CD4-positive, alpha-beta T cell treated with Interleukin-2 at 100 ng/mL for 4 hours (primary cell): ENCODE measurements at places on chromosomes 4 and X.
A peak's percentile ranks its signal among the peaks of the same experiment; 100 is the strongest.

GRCh38 chr4:122623637-122624166 lies 2.8 kb upstream of the IL21 start:
- DNase-seq: no peak

GRCh38 chrX:151715752-151716151 lies at the start of gene FATE1:
Gene FATE1, plus strand, starts transcription at chrX:151716035. Its CDS starts 85 bp downstream, at chrX:151716120.
- no peak for DNase-seq

DNA sequence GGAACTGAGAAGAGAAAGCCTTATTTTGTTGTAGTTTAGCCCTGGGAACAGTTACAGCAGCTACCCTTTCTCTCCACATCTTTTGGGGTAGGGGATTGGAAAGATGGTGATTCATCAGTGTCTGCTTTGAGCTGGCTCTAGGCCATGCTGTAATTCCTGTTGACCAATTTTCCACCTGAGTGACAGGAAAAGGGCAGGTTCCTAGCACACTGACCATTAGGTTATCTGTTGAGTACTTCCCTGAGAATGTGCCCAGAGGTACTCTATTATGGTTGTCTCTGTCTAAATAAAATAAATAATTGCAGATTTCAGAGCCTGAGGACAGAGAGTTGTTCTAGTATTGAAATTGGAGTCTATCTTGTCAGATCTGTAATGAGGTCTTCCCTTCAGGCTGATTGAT lies 109.0 kb downstream of the ENOX2 start:
- no peak for DNase-seq

DNA sequence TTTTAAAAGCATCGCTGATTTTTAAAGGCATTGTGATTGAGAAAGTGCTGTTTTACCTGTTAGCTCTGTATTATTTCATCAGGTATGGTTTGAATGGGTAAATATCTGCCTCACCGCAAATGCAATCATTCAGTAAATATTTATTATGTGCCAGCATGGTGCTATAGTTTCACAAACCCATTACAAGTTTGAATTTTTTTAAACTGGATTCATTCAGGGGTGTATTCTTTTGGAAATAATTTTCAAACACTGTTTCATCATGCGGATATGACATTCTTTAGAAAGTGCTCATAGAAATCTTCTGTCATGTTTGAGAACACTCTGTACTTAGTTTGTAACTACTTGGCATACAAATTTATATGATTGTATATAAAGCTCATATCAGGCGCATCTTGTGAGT lies 37.2 kb downstream of the LIMCH1 start:
- DNase-seq: no peak

DNA sequence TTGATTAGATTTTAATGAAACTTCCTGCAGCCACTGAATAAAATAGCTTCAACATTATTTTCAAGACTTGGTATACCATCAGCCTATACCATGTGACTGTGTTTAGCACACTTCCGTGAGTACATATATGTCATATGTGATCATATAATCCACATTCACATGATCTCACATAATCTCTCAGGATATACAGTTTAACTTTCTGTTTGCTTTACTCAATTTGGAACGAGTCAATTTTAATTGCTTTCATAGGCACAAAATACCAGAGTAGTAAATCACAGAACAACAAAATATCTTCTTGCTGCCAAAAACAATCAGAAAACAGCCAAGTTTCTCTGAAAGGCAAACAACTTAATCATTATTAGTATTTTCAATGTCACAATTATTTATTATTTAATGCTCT lies 731.1 kb upstream of the DIAPH2 start:
- DNase-seq: no peak

DNA sequence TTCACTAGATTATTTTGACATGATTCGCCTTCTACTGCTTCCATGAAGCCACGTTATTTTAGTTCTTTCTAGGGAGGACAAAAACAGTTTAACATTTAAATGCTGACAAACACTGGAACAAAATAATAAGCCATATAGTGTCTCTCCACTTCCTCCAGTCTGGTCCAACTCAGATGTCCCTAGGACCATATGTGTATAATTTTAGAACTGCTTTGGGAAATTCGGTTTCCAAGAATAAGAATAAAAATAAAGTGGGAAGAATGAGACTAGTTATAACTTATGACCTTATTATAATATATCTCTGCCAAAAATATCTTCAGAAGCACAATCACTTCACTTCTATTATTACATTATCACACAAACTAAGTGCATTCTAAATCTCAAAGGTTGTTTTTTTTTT lies 164.4 kb upstream of the POF1B start:
- no peak for DNase-seq

GRCh38 chrX:133415276-133416105 lies at the start of gene GPC4:
Gene GPC4, minus strand, starts transcription at chrX:133415489. Its CDS starts 524 bp downstream, at chrX:133414965.
- DNase-seq: no peak

- DNase-seq: no peak
Observed at GRCh38 chr4:128803783-128804182, 5.7 kb upstream of the JADE1 start.

GRCh38 chr4:167021545-167022155 lies 212.6 kb downstream of the SPOCK3 start:
- peak; percentile 50 for DNase-seq

GRCh38 chr4:7854216-7854615 lies 85.4 kb downstream of the AFAP1 start:
- DNase-seq: no peak

DNA sequence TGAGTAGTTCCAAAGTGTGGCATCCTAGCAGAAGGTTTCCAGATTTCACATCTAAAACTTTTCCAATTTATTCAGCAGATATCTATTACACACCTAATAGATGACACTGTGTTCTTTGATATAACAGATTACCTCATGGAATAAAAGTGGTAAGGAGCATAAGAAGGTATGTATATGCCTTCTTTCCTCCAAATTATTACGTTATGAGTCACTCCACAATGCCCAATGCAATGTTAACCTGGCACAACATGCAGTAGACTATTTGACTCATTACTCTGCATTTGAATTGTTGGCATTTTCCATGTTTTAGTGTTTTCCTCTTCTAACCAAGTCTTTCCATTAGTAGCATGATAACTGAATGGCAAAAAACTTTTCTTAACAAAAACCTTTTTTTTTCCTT lies 383.6 kb downstream of the ADGRL3 start:
- DNase-seq: no peak

GRCh38 chr4:110268352-110268751 lies 69.9 kb upstream of the ELOVL6 start:
- DNase-seq: no peak

DNA sequence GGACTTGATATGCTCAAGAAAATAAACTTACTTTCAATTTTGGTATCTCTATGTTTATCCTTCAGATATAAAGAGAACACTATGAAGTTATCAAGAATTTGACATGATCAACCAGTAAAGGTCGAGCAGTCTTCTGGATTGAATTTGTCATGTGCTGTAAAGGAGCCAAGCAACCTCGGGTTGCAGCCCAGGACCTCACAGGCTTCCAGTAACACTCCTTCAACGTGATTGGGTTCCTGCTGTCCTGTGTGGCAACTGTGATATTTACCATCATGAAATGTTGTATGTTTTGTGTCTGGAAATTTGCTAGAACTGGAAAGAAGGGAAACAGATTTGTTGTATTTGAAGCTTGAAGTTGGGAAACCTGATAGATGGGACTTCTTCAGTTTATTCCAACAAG lies 52.0 kb upstream of the UGT2B7 start:
- no peak for DNase-seq

DNA sequence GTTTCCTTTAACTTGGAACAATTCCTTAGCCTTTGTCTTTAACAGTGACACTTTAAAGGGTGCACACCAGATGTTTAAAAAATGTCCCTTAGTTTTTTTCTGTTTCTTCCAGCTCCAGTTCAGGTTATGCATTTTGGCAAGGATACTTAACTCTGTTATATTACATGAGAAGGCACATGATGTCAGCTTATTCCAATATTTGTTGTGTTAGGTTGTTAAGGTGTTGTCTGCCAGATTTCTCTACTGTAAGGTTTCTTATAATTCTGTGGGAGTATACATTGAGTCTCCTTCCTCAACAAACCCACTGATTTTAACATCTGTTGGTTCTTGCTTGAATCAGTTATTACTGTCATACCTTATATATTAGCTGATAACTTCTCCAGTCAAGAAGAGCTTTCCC lies 33.3 kb downstream of the REST start:
- no peak for DNase-seq

GRCh38 chr4:53818104-53818503 lies 226.8 kb upstream of the LNX1 start:
- no peak for DNase-seq

DNA sequence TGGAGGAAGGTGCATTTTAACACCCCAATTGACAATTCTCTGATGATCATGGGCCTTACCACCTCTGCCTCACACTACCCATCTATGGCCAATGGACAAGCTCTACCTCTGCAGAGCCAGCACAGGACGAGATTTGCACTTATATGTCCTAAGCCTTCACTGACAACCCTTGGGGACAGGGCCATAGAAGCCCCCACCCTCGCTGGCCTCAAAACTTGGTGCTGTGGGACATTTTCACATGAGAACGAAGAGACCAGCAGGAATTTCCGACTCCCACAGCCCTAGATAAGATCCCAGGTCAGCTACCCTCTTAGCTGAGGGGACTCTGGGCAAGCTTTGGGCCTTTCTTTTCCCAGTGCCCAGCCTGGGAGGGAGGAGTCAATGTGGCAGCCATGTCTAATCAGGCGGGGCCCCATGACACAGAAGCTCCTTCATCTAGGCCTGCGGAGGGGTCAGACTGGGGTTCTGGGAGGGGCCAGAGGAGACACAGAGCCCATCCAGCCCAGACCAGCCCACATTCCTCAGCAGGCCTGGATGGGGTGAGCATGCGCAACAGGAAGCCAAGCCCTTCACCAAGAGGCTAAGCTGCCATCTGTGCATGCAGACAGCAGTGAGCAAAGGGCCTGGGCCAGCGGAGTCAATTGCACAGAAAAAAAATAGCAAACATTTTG lies 12.1 kb downstream of the PJA1 start:
- DNase-seq: no peak

DNA sequence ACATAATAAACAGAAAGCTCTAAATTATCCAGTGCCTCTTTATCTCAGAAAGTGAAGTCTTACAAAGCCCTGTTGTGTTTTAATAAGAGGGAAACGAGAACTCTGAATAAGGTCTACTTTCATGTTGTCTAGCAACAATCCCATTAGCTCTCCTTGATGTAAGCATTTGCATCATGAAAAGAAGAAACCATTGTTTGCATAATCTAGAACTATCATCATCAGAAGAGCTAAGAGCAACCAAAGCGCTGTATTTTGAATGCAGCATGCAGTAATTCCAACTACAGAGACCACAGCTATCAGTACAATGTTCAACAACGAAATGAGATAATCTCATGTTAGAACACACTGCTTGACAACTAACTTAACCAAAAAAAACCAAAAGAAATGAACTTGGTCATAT lies 257.1 kb downstream of the CAMK2D start:
- no peak for DNase-seq

- DNase-seq: peak; percentile 56
Observed at GRCh38 chr4:89929425-89930159, 34.9 kb downstream of the MMRN1 start.

DNA sequence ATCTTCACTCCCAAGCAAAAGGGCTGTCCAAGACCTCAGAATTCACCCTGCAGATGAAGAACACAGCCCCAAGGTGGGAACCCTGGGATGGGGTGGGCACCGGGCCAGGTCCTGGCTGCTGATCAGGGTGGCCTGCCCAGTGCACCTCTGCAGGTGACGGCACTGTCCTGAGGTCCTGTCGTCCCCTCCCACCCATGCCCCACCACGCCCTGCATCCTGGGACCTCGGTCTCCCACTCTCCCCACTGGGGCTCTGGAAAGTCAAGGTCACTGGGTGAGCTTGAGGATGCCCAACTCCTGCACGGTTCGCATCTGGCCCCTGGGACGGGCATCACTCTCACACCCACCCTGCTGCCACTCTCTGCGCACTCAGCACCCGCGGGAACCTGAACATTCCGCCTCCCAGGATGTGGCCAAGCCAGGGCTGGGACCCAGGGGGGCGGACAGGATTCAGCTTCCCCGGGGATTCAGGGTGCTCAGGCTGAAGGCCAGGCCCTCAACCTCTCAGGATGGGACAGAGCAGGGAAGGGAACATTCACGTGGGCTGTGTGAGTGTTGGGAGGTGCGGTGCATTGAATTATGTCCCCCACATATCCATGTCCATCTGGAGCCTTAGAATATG lies 115.9 kb downstream of the CPZ start:
- no peak for DNase-seq

DNA sequence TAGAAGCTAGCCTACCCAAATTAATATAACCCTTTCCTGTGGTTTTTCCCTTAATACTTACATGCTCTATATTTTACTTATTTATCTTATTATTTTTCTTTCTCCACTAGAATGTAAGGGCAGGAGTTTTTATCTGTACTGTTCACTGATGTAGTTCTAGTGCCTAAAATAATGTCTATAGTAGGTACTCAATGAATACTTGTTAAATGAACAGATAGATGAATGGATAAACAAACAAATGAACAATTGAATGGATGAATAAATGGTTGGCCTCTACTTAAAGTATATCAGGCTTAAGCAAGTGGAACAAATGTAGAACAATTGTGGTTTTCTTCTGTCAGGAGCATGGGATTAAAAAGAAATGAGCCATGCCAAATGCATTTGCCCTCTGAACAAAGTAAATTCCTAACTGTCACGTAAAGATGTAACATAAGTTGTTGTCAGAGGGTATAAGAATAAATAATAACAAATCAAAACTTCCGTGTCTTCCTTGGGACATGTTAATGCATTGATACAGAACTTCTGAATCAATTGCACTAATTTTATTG lies 54.1 kb downstream of the SYTL5 start:
- DNase-seq: no peak

- DNase-seq: peak; percentile 68
Observed at GRCh38 chrX:3713225-3713936, at the start of gene PRKX. Gene PRKX, minus strand, starts transcription at chrX:3713649. Its CDS starts 396 bp downstream, at chrX:3713253.

DNA sequence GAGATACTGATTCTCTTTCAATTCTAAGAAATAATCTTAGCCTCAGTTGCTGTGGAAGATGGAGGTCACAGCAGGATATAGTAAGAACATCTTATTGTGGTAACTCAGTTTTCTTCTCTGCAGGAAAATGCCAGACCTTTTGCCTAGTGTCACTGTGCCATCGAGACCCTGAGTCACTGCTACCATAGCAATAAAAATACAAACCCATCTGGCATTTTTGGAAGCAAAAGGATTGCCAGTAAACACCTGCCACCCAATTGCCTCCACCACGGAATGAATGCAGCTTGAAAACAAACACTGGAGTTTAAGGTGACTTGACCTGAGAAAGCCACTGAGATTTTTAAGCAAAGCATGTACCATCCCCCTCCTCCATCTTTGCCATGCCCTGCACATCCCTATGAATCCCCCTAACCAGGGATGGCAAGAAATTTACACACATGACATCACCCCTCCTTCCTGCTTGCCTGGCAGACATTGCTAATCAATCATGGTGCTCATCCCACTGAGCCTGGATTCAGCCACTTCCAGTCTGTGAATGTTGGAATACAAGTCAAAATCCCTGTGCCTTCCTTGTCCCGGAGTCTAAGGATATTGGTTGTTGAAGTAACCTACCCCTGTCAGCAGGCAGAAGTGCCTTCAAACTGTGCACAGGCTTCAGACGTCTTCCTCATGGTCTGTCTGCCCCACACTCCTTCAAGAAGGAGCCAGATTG lies 59.6 kb upstream of the MAMLD1 start:
- no peak for DNase-seq

- no peak for DNase-seq
Observed at GRCh38 chrX:353566-354535, 32.9 kb downstream of the PPP2R3B start.
